ENCODE measurements at places on chromosomes 5 and 9. TPM values are rescaled to one million over a fixed set of nuclear protein-coding genes. Genes with fewer than 3 reads are reported as not detected.

Gene ENTPD8
- total RNA-seq: 0.90 TPM

Gene PCDHGA11
- 2.7 TPM for total RNA-seq

Gene SPATA31C1
- total RNA-seq: 0.15 TPM

Gene ERGIC1
- 77.0 TPM for total RNA-seq

Gene ERCC6L2
- 47.3 TPM for total RNA-seq

Gene TMEFF1
- total RNA-seq: 64.7 TPM

Gene C9orf153
- total RNA-seq: not detected

Gene ADGRD2
- 1.2 TPM for total RNA-seq

Gene NIM1K
- 0.07 TPM for total RNA-seq

Gene CCL21
- not detected for total RNA-seq

Gene ST8SIA4
- total RNA-seq: not detected

Gene GMCL2
- total RNA-seq: not detected

Gene RNF183
- total RNA-seq: not detected

Gene C5orf58
- 1.4 TPM for total RNA-seq

Gene AKNA
- total RNA-seq: 19.7 TPM

Gene FKTN
- total RNA-seq: 14.3 TPM

Gene CATSPER3
- 0.50 TPM for total RNA-seq

Gene PHPT1
- total RNA-seq: 175 TPM

Gene PRUNE2
- 9.7 TPM for total RNA-seq

Gene LEAP2
- total RNA-seq: 1.0 TPM

Gene SLC6A3
- 0.61 TPM for total RNA-seq

Gene TRIM32
- 15.5 TPM for total RNA-seq

Gene TAF11L5
- total RNA-seq: not detected

Gene DCP2
- total RNA-seq: 176 TPM

Gene AGXT2
- total RNA-seq: not detected

Gene ZBED3
- 7.8 TPM for total RNA-seq

Gene NEUROG1
- not detected for total RNA-seq

Gene PCDHB2
- total RNA-seq: 26.3 TPM

Gene PDE6A
- total RNA-seq: not detected

Gene TAF11L6
- total RNA-seq: not detected

All from H9 (cell line).